ENCODE measurements at places on chromosomes 1 and 21.
A peak's percentile ranks its signal among the peaks of the same experiment; 100 is the strongest.

GRCh38 chr1:95013950-95014574 is 58.7 kb downstream of the ALG14 start:
- DNase-seq = no peak

- DNase-seq = peak; percentile 88
These were observed at the start of gene MRPS21 for GRCh38 chr1:150293433-150294253. Gene MRPS21, plus strand, starts transcription at chr1:150293861. Its CDS starts 506 bp downstream, at chr1:150294367.

- no peak for DNase-seq
These were observed 46.3 kb upstream of the TMPRSS15 start for GRCh38 chr21:18449605-18450550.

DNA sequence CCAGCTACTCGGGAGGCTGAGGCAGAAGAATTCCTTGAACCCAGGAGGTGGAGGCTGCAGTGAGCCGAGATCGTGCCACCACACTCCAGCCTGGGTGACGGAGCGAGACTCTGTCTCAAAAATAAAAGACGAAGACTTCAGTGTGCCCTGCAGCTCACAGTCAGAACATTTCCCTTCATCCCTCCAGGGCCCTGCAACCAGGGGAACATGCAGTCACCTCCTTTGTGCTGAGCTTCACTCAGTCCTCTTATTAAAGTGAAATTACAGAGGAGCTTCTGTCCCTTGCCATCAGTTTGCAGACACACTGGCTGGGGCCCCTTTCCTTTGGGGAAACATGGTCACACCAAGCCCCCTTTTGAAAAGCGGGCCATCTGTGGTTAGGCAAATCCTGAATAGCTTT is 24.2 kb downstream of the FHAD1 start:
- no peak for DNase-seq

DNA sequence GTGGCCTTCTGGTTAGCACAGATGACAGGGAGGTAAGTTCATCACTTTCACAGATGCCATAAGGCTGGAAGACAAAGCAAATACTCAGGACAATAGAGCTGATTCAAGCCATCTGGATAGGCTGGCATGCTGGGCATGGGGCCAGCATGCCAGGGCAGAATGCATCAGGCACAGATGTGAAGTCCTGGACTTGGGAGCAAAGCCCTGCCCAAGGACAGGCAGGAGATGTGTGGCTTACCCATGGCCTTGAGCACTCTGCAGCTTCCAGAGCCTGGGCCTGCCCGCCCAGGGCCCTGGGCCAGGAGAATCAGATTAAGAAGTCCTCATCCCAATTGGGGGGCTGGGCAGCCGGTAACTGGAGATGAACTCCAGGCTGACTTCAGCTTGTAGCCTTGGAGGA is 135.7 kb upstream of the ZC3H12A start:
- no peak for DNase-seq

GRCh38 chr1:112618721-112619517 is at the start of gene ST7L:
Gene ST7L, minus strand, starts transcription at chr1:112619141. Its CDS starts 28 bp downstream, at chr1:112619113.
- DNase-seq = peak; percentile 54

GRCh38 chr1:100261686-100262085 is 4.3 kb upstream of the RTCA start:
- no peak for DNase-seq

GRCh38 chr1:24940231-24940630 is 10.2 kb upstream of the RUNX3 start:
- DNase-seq = no peak

GRCh38 chr1:61123326-61123725 is 41.0 kb downstream of the NFIA start:
- DNase-seq = no peak

- no peak for DNase-seq
These were observed 624.0 kb downstream of the USP25 start for GRCh38 chr21:16353764-16354163.

DNA sequence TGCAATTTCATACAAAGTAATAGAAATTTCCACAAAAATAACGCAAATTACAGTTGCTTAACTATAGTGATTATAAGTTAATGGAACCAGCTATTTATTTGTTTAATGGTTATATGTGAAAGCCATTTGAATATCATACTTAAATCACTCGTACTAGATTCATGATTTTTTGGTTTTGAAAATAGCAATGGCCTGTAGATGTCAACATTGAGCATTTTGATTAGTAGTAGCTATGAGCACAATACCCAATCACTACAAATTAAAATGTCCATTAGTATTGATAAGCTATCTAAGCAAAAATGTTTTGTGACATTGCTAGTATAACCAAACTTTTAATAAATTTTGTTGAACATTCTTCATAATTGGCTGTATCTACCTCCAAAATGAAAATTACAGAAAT is 10.0 kb downstream of the COL24A1 start:
- no peak for DNase-seq

DNA sequence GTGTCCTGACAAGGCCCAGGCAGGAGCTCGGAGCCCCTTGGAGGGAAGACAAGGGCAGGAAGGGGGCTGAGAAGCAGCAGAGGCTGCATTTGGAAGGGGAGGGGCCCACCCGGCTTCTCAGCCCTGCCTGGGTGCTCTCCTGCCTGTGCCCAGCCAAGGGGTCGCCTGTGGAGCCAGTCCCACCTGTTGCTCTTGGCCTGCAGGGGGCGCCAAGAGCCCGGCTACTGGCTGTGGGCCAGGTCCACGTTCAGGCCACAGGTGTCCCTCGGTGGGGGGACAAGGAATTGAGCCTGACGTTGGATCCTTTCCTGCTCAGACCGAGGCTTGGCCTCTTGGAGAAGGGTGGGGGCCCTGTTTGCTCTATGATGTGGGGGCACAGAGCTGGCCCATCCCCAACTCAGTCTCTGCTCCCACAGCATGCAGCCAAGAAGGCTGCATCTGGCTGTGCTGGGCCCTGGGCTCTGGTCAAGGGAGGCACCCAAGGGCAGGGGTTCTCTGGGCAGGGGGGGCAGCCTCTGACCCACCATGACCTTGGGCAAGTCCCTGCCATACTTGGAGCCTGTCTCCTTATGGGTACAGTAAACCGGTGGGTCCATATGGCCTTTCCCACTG is 10.9 kb downstream of the WNT4 start:
- DNase-seq = peak; percentile 40

DNA sequence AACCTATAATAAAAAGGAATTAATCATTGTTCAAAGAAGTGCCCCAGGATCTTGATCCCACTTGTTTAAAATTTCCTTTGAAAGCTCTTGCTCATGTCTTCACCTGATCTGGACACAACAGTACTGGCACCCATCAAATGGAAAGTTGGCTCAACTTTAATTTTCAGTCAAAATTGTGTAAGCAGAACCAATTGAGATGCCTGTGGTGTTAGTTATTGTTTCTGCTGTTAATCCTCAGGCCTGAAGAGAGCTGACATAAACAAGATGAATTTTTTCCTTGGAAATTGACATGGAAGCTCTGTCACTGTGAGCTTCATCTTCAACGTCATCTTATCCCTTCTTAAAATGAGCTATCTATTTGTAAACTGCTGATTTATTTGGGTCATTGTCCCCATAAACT is 88.3 kb upstream of the TNFSF4 start:
- no peak for DNase-seq

- no peak for DNase-seq
These were observed 485.5 kb downstream of the DISC1 start for GRCh38 chr1:232112076-232112475.

DNA sequence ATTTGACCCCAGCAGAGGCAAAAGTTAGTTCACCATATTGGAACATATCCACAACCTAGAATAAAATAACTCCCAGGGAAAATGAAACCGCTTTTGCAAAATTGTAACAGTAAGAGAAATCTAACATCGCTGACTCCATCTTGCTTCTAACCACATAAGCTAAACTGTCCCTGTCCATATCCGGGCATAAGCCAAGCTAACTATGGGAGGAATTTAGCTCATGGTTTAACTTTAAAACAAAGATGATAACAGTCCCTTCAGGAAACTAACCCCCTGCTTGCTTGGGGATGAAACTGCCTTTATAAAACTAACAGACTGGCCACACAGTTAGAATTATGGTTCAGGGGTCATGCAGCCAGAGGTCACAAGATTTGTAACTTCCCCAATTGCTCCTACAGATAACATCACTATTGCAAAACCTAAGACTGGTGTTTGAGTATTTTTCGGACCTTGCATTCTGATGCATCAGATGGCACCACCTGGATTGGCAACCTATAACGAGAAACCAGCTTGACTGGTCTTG is 46.3 kb downstream of the TESK2 start:
- DNase-seq = no peak

DNA sequence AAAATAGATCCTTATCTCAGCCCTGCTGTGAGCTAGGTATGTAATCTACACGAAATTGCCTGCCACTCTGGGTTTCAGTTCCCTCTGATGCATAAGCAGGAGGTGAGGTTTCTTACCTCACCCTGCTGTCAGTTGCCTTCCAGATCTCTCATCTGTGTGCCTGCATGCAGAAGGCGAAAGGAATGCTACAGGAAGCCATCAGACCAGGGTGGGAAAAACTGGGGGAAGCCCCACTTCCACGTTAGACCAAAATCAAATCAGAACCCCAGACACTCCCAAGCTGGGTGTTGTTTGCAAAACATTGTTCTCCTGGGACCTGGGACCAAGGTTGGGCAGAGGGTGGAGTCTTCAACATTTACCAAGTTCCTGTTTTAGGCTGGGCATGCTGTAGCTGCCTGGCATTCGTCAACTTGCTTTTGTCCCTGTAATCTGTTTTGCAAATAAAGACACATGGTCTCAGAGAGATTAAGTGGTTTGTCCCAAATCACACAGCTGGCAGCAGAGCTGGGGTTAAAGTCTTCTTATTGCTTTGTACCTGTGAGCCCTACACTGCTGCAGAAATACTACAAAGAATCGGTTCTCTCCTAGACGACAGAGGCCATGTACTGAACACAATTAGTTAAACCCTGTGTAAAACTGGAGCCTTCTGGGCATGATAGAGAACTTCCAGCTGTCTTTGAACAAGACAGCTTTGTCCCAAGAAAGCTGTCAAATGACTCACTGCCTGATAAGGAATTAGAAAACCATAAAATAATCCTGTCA is 389.7 kb upstream of the RUNX1 start:
- DNase-seq = no peak

- peak; percentile 43 for DNase-seq
These were observed 1.9 kb downstream of the TTF2 start for GRCh38 chr1:117061986-117062415.

DNA sequence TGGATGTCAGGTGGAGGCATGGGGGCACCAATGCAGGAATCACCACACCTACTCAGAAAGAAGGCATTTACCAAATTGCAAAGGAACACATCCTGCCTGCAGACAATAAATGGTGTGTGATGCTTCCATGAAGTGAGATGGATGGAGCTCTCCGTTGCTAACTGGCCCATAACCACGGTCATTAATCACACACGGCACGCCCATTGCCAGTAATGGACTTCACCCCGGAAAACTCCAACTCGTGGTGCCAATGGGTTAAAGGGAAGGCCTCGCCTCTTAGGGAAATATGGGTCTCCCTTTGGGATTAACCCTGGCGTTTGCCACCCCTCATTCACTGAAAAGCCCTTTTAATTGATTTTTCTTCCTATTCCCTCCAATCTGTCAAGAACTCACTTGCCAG is 443.1 kb upstream of the DAB1 start:
- no peak for DNase-seq

GRCh38 chr21:45263534-45263933 is 24.2 kb downstream of the POFUT2 start:
- DNase-seq = no peak

DNA sequence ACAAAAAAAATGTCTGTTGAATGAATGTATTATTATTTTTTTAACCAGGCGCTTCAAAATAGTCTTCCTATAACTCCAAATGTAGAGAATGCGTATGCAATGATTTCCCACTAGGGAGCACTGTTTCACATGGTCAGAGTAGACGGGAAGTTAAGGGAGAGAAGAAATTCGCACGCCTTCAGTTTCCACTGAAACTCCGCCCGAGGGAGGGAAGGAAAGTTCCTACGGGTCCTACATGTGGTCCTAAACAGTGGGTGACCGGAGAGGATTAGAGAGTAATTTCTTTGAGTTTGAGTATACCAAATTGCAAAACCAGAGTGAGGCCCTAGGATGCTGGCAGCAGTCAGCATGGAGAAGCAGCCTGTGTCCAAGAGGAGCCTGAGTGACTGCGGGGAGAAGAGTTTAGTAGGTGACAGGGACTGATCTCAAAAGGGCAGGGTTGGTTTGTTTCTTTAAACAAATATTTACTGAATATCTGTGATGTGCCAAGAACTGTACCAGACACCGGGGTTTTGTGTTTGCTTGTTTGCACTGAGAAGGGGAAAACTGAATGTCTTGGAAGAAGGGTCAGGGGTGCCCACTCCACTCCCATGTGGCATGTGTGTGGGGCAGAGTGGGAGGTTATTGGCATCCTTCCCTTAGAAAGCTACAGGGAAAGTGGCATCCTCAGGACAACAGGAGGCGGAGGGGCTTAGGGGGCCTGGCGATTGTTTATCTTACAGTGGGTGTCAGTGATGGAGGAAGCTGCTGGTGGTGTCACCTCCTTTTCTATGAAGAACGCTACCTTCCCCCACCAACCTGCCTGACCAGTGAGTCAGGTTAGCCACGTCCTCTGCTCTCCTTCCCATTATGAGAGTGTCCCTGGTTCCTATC is 22.8 kb downstream of the RNU5D-1 start:
- DNase-seq = peak; percentile 60

- no peak for DNase-seq
These were observed 1.3 kb upstream of the SLC6A17 start for GRCh38 chr1:110148961-110149360.

- peak; percentile 61 for DNase-seq
These were observed 8.7 kb downstream of the UBE2G2 start for GRCh38 chr21:44792702-44793591.

GRCh38 chr1:85943945-85944344 is 212.6 kb downstream of the COL24A1 start:
- DNase-seq = no peak

DNA sequence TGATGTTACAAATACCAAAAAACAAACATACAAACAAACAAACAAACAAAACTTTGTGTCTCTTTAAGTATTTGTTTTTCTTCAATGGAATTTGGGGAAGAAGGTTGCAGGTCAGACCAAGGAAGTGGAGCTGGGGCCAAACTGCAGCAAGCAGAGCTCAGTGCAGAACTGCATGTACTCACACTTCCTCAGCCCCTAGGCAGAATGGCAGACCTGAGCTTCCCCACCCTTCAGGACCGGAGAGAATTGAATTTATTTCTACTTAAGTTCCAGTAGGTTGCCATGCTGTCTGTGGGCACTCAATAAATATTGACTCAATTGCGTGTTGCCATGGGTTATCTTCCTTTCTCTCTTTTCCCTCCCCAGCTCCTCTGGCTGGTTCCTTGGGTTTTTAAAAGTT is 173.6 kb downstream of the PTGER3 start:
- DNase-seq = no peak
